ENCODE measurements at places on chromosomes 7 and 10.
A peak's percentile ranks its signal among the peaks of the same experiment; 100 is the strongest.

DNA sequence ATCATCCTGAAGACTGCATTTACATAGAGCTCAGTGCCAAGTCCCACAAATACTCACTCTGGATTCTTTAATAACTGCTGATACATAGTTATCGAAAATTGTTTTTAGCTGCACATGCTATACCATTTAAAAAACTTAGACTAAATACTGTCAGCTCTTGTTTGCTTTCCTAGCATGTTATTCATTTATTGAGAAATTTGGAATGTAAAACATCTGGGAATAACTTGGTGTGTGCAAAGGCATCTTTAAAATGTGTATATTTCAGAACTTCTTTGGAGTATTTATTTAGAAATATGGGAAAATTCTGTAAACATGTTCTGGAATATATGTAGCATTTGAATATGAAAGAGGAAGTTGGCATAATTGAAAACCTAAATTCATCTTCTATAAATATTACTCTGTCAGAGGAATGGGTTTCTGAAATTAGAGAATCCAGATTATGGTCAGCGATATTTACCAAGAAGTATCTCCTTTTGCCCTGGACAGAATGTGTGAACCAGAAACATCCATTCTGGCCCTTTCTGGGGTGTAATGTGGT, 119.7 kb downstream of the ARID5B start:
- DNase-seq, result no peak

GRCh38 chr7:94250987-94251386, 143.7 kb upstream of the COL1A2 start:
- DNase-seq, result no peak

DNA sequence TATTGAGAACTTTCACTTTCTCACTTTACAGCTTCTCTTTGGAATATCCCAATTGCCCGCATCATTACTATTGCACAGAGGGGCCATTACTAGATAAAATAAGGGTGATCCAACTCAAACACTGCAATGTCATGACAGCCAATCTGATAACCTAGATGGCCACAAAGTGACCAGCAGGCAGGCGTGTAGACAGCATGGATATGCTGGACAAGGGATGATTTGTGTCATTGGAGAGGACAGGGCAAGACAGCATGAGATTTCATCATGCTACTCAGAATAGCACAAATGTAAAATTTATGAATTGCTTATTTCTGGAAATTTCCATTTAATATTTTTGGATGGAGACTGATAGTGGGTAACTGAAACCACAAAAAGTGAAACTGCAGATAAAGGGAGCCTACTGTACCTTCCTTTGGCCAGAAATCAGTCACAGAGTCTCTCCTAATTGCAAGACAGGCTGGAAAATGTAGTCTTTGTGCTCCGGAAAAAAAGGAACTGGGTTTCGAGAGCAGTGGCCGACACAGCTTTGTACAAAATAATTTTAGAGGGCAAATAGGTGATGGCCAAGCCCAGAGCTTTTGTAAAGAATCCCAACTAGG, 6.1 kb upstream of the GSDME start:
- DNase-seq, result no peak

DNA sequence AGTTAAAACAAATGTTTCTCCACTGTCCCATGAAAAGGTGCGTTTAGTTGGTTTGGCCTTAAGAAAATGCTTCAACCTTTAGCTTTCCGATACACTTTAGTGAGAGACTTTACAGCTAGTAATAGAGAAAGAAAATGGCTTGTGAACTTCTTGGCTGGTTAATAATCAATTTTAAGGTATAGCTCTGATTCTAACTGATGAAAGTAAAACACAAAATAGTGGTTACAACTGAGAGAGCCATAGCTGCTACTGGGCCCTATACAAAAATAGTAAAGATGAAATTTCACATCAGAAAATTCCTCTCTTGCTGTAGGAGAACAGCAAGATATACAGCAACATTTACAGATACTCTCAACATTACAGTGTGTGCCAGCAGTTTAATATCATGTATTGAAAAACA, 371.4 kb downstream of the PHTF2 start:
- DNase-seq, result no peak

- DNase-seq, result no peak
Measured at GRCh38 chr7:114104035-114104434, 185.2 kb upstream of the PPP1R3A start.

DNA sequence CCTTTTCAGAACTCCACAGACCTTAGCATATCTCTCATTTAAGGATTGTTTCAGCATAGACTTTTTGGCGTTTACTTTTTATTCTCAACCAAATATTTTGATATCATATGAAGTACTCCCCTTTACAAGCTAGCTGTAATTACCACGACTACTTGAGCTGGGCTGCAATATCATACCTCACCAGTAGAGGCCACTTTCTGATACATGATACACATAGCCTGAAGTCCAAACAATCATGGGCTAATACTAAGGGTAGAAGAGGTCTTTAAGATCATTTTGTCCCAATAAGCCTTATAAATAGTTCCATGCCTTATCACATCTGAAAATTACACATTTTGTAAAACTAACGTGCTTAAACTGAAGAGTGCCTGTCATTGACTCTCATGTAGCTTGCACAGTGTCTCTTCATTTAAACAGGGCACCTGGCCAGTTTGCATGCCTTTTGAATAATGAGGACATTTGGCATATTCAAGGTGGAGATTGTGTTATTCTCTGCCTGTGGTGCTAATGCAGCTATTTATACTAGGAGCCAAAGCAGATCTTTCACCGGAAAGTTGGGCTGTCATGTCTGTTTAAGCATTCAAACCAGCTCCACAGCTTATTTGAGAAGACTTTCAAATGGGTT, 403.7 kb upstream of the ZMIZ1 start:
- no peak for DNase-seq

DNA sequence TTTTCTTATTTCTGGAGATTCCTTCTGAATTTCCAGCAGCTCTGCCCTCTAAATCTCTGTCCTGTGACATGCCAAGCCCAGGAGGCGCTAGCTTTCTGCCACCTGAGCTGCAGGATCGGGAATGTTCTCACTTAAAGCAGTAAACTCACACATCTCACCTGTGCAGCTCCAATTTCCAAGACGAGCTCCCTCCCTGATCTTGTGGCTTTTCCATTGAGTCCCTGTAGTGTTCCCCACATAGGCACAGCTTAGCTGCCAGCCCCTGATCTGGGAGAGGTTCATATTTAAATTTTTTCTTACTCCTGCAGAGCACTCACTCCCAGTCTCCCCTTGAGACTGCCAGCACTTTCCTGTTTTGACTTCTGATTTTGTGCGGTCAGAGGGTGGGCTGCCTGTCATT, 479.3 kb downstream of the GLRX3 start:
- DNase-seq, result no peak

DNA sequence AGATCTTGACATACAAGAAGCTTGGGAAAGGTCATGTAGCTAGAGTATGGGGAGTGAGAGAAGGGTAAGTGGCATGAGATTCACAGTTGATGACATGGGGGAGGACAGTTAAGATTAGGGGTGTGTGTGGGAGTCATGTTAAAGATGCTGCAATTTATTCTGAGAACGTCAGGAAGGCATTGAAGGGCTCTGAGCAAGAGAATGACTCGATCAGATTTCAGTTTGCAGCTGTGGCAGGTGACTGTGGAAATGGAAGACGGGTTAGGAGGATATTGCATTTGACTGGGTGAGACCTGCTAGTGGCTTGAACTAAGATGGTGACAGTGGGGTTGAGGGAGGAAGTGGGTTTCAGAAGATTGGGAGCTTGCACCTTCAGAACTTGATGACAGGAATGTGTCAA, 5.6 kb downstream of the CDC123 start:
- DNase-seq, result no peak

GRCh38 chr7:98685541-98685940, 68.5 kb downstream of the NPTX2 start:
- DNase-seq, result no peak

GRCh38 chr7:127512663-127513062, 72.7 kb downstream of the GCC1 start:
- DNase-seq, result no peak

GRCh38 chr7:21914671-21915070, 31.0 kb downstream of the CDCA7L start:
- no peak for DNase-seq

GRCh38 chr10:35690534-35690933, 48.4 kb upstream of the FZD8 start:
- peak; percentile 65 for DNase-seq

- DNase-seq, result no peak
Measured at GRCh38 chr7:24730018-24730369, 27.3 kb downstream of the GSDME start.

GRCh38 chr7:107262857-107263256, 94.1 kb downstream of the HBP1 start:
- DNase-seq, result no peak

GRCh38 chr7:94247970-94248369, 146.7 kb upstream of the COL1A2 start:
- DNase-seq, result no peak

All from NCI-H1436 treated with DMSO at 0.1 percent for 48 hours (cell line).